Stimulated activated CD8-positive, alpha-beta memory T cell treated with anti-CD3 and anti-CD28 coated beads, Interleukin-7, amount 100 ng/mL, for 1 hour (primary cell): ENCODE measurements at places on chromosomes 13 and 19.

DNA sequence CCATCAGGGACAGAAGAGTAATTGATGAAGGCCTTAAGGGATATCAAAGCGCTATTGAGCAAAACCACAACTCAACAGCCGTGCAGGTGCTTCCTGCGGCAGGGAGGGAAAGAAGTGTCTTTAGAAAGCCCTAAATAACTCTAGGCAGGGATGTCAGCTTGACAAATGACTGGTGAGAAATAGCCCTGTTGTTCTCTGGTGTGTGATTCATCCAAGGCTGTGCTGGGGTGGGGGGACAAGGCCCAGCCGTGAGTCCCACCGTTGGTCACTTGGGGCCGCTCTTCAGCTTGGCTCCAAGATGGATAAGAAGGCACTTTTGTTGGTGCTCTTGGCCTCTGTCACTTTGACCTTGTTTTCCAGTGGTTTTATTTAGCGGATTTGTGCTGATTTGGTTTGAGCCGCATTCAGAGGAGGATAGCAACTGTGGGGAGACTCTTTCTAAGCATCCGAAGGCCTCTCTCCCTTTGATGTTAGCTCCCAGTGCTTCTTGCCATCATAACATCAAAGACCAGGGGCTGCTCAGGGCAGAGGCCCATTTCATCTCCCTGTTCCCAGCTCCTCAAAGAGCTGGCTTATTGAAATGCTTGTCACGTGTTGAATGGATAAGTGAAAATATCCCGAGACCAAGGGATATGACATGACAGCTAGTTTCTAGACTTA is 130.3 kb upstream of the SERP2 start:
- no peak for DNase-seq

GRCh38 chr13:39603424-39603947 is 493 bp upstream of the LHFPL6 start:
- no peak for DNase-seq

DNA sequence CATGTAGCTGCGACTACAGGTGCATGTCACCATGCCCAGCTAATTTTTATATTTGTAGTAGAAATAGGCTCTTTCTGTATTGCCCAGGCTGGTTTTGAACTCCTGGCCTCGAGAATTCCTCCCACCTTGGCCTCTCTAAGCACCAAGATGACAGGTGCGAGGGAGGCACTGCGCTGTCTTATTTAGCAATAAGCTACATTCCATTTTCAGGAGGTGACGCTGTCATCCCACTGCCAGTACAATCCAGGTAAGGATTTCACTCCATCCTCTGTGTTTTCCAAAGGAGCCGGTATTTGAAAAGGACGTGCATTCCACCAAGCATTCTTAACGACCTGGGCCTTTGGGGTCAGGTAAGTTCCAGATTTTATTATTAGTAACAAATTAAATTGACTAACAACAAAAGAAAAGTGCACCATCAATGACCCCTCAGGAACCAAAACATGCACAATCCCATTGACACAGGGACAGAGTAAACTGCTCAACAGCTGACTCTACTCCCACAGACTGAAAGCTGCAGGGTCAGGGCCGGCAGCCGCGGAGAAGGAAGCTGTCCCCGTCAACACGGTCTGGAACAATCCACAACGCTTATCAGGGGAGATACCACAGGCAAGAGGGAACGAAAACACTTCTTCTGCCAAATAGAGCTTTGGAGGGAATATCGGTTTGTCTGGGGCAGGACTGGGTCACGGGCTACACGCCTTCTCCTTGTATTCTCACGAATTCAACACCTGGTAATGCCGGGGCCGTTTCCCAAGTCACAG is 82.8 kb downstream of the INSR start:
- no peak for DNase-seq

GRCh38 chr13:96011291-96011872 is 41.8 kb downstream of the UGGT2 start:
- no peak for DNase-seq

- peak; percentile 32 for DNase-seq
Measured at GRCh38 chr19:7862413-7862951, 11.7 kb downstream of the PRR36 start.

DNA sequence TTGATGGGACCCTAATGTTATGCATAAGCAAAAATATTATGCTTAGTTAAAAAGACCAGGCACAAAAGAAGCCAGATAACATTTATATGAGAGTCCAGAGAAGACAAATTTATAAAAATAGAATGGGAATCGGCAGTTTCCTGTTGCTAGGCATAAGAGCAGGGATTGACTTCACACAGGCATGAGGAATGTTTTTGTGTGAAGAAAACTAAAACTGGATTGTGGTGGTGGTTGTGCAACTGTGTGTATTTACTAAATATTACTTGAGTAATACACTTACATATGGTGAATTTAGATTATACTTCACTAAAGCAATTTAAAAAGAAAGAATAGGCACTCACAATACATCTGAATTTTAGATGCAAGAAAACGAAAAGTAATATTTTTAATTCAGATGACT is 108.3 kb downstream of the SLITRK1 start:
- no peak for DNase-seq

DNA sequence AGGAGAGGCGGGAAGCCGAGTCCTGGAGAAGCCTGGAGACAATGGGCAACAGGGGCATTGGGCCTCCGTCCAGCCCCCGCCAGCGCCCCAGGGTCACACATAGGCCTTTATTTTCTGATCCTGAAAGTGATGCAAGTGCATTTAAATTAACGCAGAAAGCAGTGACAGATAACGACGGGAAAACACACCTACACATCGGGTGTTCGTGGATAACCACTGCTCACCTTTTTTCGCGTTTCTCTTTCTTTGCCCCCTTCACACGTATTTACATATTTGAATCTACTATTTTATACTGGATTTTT is 30.4 kb upstream of the GRTP1 start:
- no peak for DNase-seq

- no peak for DNase-seq
Measured at GRCh38 chr13:99800951-99801350, 170.6 kb downstream of the ZIC5 start.

DNA sequence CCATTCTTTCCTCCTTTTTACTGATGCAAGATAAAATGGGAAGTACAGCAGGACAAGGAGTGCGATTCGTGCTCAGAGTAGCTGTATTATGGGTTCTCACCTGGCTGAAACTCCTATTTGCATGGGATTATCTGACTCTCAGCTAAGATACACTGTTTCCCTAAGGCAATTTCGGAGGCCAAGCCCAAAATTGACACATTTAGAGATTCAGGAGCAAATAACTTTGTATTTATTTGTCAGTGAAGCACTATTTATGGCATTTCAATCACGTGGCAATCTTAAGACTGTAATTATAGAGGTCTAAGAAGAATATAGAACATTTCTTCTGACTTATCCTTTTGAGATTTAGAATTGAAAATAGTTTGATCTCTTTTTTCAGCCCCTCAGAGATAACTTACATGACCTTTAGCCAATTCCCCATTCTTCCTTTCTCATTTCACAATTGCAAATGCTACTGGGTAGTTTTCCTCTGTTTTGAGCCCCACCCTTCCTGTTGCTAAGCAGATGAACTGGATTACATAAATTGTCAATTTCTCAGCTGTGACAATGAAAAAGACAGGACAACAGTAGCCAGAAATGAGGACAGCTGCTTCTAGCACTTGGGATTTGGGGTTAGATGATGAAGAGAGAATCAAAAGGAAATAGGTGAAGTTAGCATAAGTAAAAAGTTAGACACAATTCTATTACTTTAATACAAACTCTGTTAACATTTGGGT is 122.7 kb upstream of the FRY start:
- no peak for DNase-seq

- no peak for DNase-seq
Measured at GRCh38 chr13:111514610-111515306, 194.3 kb downstream of the TEX29 start.

DNA sequence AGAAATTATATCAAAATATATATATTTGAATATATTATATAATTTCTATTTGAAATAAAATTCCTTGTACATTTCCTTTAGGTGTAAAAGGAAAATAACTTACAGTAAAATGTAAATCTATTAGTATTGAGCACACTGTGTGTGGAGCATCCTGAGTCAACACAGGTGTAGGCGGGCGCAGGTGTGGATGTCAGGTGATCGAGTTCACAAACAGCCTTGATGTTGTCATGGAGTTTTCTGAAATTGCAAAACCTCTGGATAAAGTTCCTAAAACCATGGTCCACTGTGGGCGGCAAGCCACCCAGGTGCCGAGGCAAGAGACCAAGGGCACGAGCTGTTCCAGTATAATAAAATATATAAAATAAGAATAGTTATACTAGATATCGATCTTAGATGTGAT is 27.7 kb upstream of the MCF2L start:
- DNase-seq, result no peak

- DNase-seq, result no peak
Measured at GRCh38 chr13:24032674-24033073, 127.8 kb upstream of the SPATA13 start.

GRCh38 chr13:40101708-40102359 is 446.4 kb downstream of the COG6 start:
- DNase-seq, result no peak

DNA sequence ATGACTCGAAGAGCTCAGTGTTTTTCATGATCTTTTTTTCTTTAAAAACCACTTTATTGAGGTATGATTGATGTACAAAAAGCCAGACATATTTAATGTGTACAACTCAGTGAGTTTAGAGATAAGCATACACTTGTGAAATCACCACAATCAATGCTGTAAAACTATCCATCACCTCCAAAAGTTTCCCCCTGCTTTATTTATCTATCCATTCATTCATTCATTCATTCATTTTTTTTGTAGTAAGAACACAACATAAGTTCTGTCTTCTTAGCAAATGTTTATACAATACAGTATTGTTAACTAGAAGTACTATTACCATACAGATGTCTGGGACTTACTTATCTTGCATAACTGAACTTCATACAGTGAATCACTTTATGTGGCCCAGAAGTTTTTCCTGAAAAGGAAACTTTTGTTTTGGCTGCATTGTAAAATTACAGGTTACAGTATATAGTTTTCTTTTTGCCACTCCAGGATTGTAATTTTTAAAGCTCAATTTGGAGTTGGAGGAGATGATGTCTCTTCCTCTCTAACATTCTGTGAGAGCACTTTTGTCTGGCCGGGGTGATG is 6.7 kb downstream of the RAP2A start:
- DNase-seq, result no peak

DNA sequence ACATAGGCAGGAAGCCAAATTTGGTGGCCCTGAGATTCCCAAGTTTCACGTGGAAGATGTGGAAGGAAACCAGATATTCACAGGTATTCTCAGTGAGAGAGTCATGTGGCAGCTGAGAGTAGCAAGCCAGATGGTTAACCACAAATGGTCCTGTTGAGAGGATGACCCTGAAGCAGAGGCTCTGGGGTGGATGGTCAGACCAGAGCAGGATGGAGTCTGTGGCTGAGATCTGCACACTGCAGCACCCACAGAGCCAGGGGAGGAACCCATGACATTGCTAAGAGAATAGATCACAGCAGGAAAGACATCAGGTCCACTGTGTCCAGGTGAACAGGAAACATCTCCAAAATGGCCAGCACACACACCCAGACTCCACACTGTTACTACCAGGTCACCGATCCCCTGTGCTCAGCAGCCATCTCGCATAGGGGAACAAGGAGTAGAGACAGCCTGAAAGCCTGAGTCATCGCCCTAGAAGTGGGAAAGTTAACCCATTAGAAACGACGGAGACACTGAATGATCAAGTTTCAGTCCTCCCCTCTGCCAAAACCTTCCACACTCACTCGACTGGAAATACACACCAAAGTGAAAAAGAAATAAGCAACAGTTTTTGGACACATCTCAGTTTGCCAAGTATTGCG is 160.0 kb downstream of the RBM26 start:
- DNase-seq, result no peak

DNA sequence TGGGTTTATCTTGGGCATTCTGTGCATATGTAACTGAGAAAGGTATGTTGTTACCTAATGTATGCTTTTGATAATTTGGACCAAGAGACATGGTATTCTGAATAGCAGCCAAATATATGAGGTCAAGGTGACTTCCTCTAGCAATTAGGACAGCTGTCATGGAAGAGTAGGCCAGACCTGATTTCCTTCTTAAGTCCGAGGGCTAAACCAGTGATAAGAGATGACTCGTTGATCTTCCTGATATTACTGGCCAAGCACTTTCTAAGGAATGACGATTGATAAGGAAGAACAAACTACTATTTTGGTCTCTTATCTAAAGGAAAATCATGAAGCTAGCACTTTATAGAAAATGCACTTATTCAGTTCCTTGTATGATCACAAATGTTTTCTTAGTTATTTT is 42.7 kb downstream of the ARHGAP35 start:
- DNase-seq, result no peak

DNA sequence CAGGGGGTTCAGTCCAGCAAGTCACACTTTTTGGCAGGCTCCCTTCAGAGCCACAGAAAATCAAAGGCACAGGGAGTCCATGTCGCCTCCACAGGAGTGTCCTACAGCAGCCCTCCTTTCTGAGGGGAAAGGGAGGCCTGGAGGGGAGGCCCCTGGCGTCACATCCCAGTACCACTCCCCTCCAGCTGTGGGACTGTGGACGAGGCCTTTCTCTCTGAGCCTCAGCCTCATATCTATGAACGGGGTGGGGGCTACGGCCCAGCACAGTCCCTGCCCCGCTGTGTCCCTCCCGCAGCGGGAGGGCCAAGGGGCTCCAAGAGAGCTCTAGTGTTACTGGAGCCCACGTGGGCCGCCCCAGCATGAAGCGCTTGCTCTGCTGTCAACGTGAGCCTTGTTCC is 23.8 kb downstream of the PEPD start:
- DNase-seq, result no peak

DNA sequence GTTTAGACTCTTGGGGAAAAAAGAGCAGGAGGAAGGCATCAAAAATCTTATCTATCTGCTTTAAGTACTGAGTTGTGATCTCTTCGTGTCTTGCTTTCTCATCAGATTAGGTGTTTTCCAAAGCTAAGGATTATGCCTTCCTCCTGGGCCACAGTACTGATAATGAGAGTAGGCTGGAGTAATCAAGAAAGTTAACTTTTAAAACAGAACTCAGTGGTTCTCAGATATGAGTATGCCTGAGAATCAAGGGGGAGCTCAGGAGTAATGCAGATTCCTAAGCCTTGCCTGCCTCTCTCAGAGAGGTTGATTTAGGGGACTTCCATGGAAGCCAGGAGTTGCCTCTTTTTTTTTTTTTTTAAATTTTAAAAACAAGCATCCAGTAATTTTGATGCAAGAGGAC is 23.5 kb downstream of the CDADC1 start:
- no peak for DNase-seq

GRCh38 chr19:29614046-29614445 is 8.0 kb downstream of the POP4 start:
- DNase-seq, result no peak

DNA sequence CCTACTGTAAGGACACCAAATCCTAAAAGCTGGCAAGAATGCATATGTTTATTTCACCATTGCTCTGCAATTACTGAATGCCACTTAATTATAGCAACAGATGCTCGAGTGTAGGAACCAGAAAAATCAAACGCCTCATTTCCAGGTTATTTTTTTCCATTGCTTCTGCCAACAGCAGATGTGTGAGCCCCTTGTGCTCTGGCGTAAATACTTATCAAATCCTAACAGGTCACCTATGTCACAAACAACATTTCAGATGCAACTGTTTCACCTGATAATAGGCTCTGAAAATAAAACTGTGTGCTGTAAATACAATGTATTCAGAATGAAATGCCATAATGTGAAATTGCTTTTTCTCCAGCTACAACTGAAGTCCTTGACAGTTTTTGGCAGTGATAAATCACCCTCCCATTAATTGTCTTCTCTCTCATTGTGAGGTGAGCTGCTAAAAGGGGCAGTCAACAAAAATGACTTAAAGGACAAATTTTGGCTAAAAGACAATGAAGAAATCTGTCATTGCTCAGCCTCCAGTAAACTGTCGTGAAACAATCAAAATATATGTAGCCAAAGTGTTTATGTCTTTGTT is 344.0 kb downstream of the DACH1 start:
- no peak for DNase-seq

- DNase-seq, result no peak
Measured at GRCh38 chr19:8494158-8494557, 8.3 kb downstream of the PRAM1 start.
